Fibroblast of skin of scalp (primary cell): ENCODE measurements at places on chromosomes 3 and 15.

- peak; percentile 58 for DNase-seq
Measured at GRCh38 chr3:8266730-8267131, 234.9 kb upstream of the LMCD1 start.

- DNase-seq = no peak
Measured at GRCh38 chr3:37040231-37040630, 46.9 kb downstream of the MLH1 start.

DNA sequence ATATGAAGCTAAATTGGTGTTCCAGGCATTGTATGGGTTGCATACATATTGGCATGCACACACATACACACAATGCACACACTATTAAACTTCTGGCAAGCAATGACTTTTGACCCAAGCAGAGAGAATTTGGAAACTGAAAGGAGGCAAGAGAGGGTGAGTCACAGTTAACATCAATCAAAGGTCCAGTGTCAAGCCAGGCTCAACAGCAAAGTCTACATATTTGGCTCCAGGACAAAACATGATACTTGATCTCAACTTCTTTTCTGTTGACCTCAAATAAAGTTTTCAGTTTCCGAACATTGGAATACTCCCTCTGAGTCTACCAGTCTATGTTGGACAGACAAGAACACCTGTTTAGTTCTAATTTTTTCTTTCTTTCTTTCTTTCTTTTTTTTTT lies 28.3 kb downstream of the IL12A start:
- DNase-seq = no peak

GRCh38 chr3:24578951-24579421 lies 84.3 kb upstream of the THRB start:
- DNase-seq = no peak

- no peak for DNase-seq
Measured at GRCh38 chr3:158775426-158776410, 26.1 kb upstream of the MFSD1 start.

DNA sequence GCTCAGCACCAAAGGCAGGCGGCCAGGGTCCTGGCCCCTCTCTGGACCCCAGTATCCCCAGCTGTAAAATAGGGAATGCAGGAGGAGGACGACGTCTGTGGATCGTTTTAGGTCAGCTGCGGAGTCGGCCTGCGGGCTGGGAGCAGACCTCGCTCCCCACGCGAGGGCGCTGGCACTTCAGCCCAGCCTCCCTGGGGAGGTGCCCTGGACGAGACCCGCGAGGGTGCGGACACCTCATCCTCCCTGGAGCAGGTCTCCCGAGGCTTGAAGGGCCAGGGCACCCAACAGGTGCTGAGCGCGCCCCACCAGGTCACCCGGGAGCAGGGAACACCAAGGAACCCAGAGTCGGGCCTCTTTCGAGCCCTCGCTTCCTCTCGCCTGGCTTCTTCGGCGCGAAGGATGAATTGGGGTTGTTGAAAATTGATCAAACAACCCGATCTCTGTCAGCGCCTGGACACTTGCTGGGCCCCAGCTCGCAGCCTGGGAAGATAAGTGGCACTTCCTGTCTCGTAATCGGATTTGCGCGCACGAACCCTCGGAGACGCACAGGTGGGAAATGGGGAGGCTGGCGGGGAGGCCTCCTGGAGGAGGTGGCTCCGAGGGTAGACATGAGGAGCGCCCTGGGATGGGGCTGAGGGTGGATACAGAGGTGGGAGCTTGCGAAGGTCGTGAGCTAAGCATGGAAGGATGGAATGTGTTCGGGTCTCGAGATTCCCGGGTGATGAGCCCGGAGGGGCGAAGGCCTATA lies 588 bp upstream of the VIPR1 start:
- peak; percentile 33 for DNase-seq

GRCh38 chr3:3302964-3303363 lies 123.5 kb upstream of the CRBN start:
- no peak for DNase-seq

DNA sequence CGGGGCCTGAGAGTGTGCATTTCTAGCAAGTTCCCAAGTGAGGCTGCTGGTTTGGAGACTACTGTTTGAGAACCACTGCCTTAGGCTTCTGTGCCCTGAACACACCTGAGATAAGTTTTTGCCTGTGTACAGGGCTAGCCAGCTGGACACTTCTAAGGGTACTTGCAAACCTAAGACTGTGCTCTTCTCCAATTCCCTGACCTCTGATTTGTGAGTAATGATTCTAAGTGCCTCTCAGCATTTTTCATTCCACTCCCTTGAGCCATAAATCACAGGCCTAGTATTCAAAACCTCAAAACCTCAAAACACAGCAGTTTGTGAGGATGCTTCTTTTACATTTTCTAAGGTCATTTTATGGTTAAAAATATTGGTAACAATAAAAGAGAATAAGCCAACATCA lies 148.4 kb downstream of the CHST2 start:
- peak; percentile 37 for DNase-seq

GRCh38 chr3:52742418-52743041 lies 28.2 kb downstream of the NEK4 start:
- peak; percentile 31 for DNase-seq

GRCh38 chr3:183252973-183253527 lies at the start of gene B3GNT5:
B3GNT5 (plus strand) TSS chr3:183253253; CDS start chr3:183269799, 16,546 bp downstream.
- DNase-seq = no peak

- no peak for DNase-seq
Measured at GRCh38 chr3:172698631-172699030, 12.2 kb downstream of the NCEH1 start.

- no peak for DNase-seq
Measured at GRCh38 chr3:159627634-159628033, 361.0 kb upstream of the IL12A start.

- DNase-seq = peak; percentile 51
Measured at GRCh38 chr3:149646181-149646766, 11.6 kb downstream of the WWTR1 start.

GRCh38 chr3:119296727-119297122 lies 2.5 kb downstream of the ARHGAP31 start:
- no peak for DNase-seq

GRCh38 chr3:50862221-50862620 lies 187.5 kb downstream of the DOCK3 start:
- no peak for DNase-seq

DNA sequence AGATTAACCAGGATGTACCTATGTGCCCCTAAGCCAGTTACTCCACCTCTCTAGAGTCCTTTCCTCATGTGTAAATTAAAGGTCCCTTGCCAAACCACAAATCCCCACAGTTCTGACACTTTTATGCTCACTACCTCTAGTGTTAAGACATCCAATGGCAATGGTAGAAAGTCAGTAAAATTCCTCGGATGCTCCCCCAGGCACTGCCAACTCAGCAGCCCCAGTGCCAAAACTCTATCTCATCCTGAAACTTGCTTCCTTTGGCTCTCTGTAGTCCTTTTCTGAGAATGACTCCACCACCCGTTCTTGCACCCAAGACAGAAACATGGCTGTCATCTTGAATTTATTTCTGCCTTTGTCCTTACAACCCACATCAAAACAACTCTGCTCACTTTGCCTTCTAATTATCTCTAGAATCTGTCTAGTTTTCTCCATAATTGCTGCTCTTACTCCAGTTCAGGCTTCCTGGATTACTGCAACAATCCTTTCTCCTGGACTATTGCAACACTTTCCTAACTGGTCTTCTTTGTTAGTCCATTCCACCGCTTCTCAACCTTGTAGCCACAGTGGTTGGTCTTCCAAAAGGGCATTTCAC lies 41.6 kb downstream of the MB21D2 start:
- DNase-seq = peak; percentile 43

DNA sequence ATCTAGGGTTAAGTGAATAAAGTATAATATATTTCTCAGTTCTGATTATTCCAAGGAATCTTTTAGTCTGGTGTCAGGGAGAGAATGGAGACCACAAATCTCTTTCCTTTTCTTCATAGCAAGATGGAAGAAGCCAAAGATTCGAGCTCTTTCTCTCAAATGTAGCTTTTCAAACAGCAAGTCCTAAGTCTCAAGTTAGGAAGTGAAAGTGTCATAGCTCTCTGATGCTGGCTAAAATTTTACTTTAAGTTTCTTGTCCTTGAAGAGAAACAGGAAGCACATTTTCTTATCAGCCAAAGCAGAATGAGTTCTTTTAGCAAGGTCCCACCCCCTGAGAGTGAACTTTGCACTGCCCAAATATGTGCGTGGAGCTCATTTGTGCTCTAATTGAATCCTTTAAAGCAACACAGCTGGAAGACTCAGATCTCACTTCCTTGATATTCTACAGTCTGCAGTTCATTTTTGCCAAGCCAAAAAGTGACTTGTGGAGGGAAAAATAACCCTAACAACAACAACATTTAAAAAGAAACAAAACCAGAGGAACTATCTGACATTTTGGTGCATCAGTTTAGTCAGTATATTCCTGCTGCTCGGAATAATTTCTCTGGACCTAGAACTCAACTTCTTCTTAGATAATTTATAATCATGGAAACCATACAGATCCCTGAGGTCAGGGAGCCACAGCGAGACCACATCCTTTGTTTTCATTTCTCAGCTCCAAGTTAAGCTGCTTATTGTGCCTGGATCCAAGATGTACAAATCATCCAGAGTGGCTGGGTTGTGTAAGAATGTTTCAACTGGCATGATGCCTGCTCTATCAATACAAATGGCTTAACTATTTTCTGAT lies 238.7 kb upstream of the P2RY1 start:
- DNase-seq = peak; percentile 82

DNA sequence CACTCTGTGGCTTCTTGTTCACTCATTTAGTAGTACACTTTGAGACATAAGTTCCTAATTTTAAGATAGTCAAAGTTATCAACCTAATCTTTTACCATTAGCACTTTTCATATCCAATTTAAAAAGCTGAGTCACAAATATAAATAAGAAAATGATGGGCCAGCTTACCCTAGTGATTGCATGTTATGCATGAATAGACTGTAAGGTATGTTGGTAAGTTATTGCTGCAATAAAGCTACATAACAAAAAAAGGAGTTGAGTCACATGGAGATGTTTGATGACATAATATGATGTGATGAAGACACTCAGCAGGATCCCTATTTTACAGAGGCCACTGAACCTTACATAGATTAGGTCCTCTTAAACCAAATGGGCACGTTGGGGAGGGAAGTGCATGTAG lies 161.3 kb downstream of the OCA2 start:
- DNase-seq = peak; percentile 47

- DNase-seq = no peak
Measured at GRCh38 chr3:61765157-61765876, 203.9 kb downstream of the PTPRG start.

- no peak for DNase-seq
Measured at GRCh38 chr3:149752788-149753136, 473 bp upstream of the COMMD2 start.

GRCh38 chr3:189457201-189457607 lies 174.0 kb upstream of the TP63 start:
- peak; percentile 36 for DNase-seq
